ENCODE measurements at places on chromosomes 7 and 10.

DNA sequence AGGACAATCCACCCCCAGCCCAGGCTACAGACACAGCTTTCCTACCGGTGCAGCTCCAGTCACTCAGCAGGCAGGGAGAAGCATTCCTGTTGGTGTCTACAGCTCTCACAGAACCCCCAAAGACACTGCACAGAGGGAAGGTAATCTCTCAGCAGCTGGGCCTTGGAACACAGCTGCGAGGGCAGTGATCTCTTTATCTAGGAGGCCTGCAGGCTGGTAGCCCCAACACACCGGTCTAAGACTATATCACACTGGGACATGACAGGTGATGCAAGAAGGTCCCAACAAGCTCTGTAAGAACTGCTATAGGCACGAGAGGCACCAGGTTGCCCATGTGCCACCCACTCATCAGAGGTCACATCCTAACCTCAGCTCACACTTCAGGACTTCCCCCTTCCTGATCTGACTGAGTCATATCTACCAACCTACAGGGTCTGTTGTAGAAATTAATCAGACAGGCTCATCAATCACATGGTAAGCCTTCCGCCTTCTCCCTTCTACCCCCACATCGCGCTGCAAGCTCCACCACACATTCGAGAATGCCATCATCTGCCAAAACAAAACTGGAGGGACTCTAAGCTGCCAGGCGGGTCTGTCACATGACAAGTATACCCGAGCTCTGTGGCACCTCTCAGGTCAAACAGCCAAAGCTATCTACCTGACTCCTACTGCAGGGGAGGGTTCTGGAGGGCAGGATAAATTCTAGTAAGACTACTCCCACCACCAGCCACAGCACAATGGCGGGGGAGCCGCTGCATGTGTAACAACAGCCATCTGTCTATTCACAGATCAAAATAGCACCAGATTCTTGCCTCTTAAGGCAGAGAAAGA lies 26.1 kb downstream of the FAM53B start:
- peak; percentile 86 for DNase-seq

DNA sequence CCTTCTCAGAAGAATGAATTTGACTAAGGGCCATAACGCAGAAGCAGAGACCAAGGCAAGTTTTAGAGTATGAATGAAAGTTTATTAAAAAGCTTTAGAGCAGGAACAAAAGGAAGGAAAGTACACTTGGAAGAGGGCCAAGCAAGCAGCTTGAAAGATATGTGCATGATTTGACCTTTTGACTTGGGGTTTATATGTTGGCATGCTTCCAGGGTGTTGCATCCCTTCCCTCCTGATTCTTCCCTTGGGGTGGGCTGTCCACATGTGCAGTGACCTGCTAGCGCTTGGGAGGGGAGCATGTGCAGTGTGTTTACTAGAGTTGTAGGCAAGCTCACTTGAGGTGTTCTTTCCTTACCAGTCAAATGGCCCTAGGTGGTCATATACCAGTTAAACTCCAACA lies 37.9 kb upstream of the LRRN3 start:
- DNase-seq, result no peak

DNA sequence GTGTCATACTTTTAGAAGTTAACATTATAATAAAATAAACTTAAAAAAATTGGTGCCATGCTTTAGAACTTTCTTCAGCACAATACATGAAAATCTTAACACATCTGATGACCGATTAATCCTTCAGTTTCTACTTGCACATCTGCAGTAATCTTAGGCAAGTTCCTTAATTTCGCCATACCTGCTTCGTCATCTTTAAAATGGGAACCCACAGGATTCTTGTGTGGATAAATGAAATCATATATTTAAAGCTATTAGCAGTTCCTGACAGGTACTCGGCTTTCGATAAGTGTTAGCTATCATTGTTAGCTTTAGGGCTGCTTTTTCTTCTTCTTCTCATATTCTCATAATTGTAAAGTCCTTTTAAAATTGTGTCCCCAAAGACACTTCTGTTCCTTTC lies 907 bp upstream of the VPS50 start:
- no peak for DNase-seq

DNA sequence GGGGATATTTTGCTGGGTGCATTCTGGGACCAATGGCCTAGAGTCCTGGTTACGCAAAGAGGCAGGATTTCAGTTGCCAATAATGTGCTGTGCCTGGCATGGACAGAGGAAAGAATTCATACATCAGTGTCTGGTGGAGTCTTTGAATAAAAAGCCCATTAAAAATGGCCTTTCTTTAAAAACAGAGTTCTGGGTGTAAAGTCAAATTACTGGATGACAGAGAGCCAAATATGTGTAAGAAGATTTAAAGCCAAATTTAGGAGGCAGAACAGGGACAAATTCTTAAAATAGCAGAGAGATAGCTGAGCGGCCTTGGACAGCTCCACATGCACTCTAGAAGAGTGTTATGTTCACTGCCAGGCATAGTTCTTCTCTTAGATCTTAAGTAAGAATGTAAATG lies 60.8 kb upstream of the MEOX2 start:
- no peak for DNase-seq

GRCh38 chr7:4472728-4473127 lies 209.4 kb upstream of the FOXK1 start:
- DNase-seq, result no peak

- no peak for DNase-seq
These were observed 115.5 kb downstream of the PHTF2 start for GRCh38 chr7:77913977-77914607.

GRCh38 chr10:50540069-50540825 lies 83.5 kb downstream of the SGMS1 start:
- peak; percentile 62 for DNase-seq

DNA sequence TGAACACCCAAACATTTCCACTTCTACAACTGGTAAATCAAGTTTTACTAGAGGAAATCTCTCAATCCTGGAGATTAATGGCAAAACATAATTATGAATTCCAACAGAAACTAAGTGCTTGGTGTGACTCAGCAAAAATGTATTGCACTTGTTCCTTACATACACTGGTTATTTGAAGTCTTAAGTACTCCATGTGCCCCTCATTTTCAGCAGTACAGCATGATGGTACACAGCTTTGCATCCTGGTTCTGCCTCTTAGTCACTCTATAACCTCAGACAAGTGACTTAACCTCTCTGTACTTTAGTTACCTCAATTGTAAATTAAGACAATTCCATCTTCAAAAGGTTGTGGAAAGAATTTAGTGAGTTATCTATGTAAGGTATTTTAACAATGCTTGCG lies 12.9 kb downstream of the SLC16A12 start:
- DNase-seq, result no peak

DNA sequence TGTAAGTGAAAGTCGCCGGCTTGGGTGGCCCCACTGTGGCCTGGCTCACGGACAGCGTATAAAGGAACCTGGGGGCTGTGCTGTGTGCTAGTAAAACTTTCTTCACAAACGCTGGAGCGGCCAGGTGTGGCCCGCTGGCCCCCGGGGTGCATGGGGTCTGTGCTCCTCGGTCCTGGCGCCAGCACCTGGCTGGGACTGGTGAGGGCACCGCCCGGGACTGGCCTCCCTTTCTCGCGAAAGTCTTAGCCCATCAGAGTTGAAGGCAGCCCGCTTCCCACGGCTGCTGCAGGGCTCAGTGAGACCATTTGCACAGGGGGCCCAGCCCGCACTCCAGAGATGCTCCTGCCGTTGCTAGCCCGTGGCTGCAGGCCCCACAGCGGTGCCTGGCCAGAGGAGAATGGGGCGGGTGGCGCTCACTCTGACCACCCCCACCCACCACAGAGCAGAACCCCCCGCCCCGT lies 5.8 kb downstream of the PWWP2B start:
- no peak for DNase-seq

GRCh38 chr10:55627501-55628051 lies 733.5 kb downstream of the ZWINT start:
- DNase-seq, result no peak

GRCh38 chr10:125003901-125004467 lies 62.1 kb downstream of the ZRANB1 start:
- DNase-seq, result no peak

DNA sequence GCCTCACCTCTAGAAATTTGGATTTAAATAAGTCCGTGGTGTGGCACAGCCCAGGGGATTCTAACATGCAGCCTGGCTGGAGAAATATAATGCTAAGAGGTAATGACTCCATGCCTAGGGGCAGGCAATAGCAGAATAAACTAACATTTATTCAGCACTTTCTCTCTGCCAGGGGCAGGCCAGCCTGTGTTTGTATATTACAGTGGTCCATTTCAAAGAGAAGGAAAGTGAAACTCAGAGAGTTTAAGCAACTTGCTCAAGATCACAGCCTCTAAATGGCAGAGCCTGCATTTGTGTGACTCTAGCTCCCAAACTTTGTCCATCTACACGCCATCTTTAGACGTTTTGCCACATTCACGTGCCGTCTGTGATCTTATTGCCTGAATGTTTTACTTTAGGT lies 6.7 kb upstream of the LRRC18 start:
- no peak for DNase-seq
